ENCODE measurements at places on chromosomes 5 and 9.

GRCh38 chr5:38162625-38163024 is 95.7 kb upstream of the EGFLAM start:
- DNase-seq: no peak

DNA sequence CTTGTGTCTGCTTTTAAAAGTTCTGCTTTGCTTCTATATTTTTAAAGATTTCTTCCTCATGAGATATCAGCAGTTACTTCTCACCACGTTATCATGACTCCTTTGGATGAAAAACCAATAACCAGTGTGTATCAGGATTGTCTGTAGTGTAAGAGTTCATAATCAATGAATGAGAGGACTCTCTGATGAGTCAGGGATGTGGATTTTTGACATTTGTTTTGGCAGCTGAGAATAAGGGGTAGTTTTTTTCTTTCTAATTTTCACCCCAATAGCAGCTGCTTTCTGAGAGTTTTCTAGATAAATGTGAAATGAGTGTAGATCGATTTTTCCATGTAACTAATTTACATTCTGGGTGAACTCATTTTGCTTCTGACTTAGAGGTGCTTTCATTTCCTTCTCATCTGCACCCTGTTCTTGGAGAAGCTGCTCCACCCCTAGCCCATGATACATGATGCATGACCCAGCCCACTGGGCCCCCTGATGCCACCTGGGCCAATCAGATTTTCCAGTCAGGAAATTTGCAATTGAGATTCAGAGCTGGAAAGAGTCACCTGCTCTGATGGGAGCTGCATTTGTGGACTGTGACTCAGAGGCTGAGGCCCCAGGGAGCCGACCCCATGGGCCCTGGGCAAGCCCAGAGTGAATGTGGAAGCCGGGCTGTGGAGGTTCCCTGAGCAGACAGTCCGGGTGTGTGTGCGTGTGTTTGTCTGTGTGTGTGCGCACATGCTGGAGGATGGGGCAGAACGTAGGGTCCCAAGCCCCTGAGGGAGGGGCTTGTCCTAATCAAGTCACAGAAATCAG is 159.3 kb downstream of the RGS3 start:
- DNase-seq: peak; percentile 56

- DNase-seq: no peak
Observed at GRCh38 chr5:94396687-94397086, 221.7 kb downstream of the KIAA0825 start.

DNA sequence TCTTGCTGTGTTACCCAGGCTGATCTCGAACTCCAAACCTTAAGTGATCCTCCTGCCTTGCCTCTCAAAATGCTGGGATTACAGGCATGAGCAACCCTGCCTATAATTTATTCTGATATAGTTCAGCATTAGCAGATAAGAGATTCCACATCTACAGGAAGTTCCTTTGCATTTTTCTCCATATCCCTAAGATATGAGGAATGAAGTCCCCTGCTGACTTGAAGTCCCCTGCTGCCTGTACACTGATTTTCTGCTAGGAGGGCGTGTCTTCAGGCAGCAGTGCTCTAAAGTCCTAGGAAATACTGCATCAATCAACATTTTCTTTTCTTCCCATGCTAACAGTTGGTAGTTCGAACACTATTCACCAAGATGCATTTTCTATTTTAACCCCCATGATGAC is 105.8 kb downstream of the ARHGAP26 start:
- DNase-seq: no peak

DNA sequence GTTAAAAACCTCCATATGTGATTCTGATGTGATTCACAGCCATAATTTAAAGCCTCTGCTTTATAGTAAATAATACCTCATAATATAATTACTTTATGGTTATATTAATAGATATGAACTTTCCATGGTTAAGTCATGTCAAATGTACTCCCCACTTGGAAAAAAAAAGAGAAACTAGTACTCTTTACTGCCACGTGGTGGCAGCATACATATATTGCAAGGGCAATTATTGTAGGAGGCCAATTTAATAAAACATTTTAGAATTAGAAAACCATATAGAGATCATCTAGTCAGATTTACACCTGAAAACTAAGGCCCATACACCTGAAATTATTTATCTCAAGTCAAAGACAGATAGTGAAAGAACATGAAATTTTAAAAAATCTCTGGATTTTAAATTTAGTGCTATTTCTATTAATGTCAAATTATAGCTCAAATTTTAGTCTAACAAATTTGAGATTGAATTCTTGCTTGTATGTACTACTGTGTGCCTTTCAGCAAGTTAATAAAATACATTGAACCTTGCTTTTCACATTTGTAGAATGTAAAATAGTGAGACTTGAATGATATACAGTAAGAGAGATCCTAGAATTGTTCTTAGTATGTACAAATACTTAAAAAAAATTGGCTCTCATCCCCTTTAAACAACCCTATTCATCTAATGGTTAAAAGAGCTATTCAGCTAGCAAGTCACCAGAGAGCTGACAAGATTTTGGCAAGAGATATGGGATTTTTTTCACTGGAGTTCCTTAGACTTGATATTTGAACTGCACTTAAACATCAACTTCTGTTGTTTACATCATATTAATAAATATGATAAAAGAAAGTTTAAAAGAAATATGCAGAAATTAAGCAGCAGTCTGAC is 603.8 kb downstream of the TLE4 start:
- DNase-seq: peak; percentile 56

- no peak for DNase-seq
Observed at GRCh38 chr9:124778575-124779367, 1.8 kb downstream of the OLFML2A start.
